GM06990 (cell line): ENCODE measurements at places on chromosomes 5 and 9.
A peak's percentile ranks its signal among the peaks of the same experiment; 100 is the strongest.

DNA sequence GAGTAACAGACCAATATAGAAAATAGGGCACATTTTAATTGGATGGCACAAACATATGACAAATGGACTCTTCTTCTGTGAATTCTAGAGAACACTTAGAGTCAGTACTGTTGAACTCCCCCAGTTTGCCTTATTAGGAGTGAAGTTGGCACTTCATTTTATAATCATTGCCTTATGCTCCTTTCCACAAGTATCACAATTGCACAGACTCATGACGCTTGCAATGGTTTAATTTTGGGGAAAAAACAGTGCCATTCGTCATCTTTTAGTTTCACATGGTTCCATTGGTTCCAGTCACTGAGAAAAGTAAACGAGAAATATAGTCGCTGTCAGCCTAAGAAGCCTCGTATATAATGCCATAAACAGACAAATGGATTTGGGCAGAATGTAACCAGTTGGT lies 71.2 kb downstream of the LURAP1L start:
- no peak for DNase-seq

GRCh38 chr5:159359408-159359807 lies 29.1 kb upstream of the IL12B start:
- no peak for DNase-seq

DNA sequence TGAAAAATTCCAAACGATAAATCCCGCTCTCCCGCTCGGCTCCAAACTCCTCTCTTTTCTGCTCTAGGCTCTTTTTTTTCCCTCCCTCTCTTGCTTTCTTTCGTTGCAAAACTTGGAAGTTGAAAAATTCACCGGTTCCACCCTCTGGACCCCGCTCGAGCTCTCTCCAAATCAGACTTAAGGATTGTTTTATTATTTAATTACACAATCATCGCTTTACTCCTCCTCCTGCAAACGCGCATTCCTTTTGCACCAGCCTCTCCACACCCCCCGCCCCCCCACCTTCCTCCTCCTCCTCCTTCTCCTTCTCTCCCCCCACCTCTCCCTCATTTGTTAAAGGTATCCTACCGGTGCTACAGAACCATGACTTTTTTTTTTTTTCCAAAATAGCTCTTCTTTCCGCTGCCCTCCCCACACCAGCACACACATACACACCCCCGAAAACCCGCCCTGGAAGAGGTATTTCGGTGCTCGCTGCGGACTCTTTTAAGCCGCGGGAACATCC lies 535 bp upstream of the NFIB start:
- DNase-seq = no peak

DNA sequence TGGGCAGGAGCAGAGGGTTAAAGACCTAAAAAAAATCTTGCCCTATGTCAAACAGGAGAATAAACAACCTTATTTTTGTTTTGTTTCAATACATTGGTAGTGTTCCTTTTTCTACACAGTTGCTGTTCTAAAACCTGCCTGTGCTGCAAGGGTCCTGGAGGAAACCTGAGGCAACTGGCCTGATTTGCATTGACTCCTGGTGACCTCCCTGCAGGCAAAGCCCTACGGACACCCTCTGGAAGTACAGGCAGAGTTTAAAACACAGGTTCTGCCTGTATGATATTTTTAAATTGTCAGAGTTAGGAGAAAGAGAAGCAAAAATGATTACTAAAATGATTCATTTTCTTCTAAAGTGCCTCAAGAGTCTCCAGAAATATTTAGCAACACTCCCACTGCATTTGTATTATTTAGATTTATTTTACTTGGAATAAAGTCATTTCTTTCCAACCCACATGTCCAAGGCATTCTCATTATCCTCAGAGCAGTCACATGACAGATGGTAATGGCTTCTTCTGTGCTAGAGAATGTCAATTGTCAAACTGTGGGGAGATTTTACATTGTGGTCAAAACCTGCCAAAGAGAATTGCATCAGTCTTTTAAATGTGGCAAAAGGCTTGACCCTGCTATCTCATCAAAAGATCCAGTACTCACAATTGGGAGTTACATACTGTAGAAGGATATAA lies 559.6 kb downstream of the CETN3 start:
- peak; percentile 30 for DNase-seq

GRCh38 chr5:168300326-168301182 lies 9.1 kb downstream of the WWC1 start:
- no peak for DNase-seq

GRCh38 chr9:132114102-132114707 lies 34.5 kb upstream of the MED27 start:
- DNase-seq = no peak

- peak; percentile 20 for DNase-seq
These were observed 592.7 kb upstream of the BRINP1 start for GRCh38 chr9:119961774-119962424.

DNA sequence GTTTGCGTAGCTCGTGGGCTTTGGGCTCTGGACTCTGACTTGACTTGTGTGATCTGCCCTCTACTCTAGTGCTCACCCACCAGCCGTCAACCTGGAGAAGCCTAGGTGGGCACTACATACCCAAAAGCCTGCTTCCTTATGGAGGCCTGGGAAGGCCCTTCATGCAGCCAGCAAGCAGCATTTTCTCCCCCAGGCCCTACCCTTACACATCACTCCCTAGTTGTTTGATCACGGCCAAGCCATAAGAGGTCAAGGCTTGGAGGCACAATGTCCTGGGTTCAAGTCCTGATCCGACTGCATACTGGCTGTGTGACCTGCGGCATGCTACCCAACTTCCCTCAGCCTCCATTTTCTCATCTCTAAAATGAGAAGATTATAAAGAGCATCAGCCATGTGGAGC lies 151.3 kb upstream of the EGFLAM start:
- no peak for DNase-seq

DNA sequence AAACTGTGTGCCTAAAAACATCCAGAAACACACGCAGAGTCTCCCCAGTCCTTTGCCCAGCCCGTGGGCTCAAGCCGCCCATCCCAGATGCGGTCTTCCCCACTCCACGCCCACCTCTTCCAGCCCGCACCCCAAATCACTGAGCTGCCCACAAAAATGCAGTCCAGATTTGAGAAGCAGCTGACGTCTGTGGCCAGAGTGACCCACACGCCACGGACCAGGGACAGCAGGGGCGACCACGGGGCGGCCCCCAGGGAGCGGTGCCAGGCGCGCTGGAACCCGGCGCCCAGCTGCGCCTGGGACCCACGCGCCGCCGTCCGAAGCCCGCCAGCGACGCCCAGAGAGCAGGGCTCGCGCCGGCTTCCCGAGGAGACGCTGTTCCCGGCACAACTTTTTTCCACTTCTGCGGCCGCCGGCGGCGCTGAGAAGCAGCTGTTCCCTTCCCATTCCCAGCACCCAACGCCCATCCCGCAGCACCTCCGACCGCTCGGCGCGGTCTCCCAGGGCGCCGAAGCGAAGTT lies 674 bp downstream of the LHFPL2 start:
- DNase-seq = peak; percentile 61

DNA sequence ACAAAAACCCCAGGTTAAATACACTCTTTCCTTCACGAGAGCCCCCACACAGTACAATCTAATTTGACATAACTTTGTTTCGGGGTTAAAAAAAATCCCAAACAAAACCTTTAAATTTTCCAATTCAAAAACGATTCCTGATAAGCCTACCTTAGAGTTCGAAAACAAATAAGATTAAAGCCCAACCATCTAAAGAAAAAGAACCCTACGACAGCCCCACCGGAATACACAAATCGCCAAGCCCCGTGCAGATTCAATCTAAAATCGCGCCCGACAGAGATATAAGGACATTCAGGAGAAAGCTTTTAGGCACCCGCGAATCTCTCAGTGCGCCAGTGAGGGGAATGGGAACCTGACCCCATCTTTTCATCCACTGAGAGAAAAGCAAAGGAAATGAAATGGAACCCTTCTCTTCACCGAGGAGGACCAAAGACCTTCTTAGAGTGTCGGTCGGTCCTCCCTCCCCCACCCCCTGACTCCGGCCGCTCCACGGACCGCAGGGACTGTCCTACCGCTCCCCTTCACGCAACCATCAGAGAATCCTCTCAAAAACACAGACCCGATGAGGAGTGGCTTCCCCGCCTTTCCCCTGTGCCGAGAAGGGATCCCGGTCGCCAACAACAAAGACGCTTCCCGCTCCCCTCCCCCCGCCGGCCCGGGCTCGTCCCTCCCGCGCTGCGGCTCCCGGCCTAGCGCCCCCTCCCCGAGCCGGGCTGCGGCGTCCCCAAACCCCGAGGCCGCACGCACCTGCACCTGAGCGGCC lies 925 bp downstream of the ABHD17B start:
- DNase-seq = peak; percentile 67

GRCh38 chr5:33507426-33507825 lies 66.7 kb downstream of the TARS1 start:
- no peak for DNase-seq

DNA sequence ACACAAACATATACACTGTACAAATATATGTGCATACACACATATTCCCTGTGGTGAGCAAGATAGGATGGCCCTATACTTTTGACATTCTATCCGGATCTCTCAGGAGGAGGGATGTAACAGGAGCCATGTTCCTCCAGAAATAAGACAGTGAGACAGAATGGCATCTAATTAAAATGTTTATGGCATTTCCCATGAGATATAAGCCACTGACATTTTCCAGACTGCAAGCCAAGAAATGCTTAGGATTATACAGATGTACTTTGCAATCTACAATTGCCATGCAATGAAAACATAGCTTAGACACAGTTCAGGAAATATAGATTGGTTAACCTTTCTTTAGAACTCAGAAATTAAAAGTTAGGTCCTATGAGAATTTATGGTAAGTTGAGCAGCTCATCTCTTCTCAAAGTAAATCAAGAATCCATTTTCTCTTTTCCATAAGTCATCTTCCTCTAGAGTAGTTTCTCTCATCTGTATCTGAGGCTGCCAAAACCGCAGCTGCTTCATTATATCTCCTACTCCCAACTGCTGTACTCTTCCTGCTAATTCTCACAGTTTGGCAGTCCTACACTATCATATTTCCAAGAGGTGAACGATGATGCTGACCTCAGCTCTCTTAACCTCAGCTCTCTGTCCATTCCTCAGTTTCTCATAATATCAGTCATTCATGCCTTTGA lies 1719.1 kb downstream of the MAT2B start:
- DNase-seq = no peak

DNA sequence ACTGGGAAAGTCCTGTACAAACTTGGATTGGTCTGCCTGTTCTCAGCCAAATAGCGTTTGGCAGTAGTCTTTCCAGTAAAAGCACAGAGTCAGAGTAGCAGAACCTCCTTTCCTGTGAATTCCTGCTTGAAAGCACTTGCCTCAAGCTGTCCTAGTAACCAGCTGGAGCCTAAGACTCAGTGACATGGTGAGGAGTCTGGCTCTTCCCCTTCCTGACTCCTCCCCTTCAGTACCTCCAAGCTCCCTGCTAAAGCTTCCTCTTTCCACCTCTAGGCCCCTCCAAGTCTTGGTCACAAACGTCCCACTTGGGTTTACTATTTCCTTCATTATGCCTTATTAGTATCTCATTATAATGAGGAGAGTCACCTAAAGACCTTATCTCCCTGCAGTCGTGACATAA lies 21.4 kb upstream of the FAM81B start:
- no peak for DNase-seq

- DNase-seq = no peak
These were observed 56.7 kb downstream of the PCDH1 start for GRCh38 chr5:141821430-141821925.

DNA sequence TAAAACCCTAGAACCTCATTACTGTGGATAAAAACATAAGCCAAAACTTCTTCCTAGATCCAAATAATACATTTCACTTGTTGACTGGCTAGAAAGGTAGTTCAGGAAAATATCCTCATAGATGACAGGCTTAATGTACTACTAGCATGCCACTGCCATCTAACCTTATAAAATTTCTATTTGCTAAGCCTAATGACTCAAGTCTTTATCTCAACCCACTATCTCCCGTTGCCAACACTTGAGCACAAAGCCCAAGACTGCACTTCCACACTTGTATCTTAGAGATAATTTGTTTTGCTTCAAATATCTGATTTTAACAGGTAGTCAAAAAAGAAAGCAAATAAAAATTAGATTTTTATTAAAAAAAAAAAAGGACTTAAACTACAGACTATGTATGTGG lies 42.7 kb downstream of the FBXL17 start:
- no peak for DNase-seq
